ENCODE measurements at places on chromosomes 12 and 14.

DNA sequence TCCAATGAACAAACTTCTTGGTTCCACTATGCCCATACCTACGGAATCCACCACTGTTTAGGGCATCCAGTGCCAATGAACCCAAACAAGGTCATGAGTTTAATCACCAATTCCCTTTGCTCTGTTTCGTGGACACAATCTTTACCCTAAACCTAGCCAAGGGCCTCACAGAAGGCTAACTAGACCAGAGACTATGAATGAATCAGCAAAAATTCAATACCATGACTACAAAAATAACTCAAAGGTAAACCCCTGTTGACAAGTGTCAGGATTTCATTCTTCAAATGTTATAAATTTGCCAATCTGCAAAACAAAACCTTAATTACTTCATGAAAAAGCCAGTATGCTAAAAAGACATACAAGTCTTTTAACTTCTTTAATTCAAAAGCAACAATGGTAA is 96.7 kb downstream of the CEP128 start:
- DNase-seq = peak; percentile 2

- DNase-seq = no peak
These were observed 1165.4 kb downstream of the TMEM121 start for GRCh38 chr14:106691601-106692291.

DNA sequence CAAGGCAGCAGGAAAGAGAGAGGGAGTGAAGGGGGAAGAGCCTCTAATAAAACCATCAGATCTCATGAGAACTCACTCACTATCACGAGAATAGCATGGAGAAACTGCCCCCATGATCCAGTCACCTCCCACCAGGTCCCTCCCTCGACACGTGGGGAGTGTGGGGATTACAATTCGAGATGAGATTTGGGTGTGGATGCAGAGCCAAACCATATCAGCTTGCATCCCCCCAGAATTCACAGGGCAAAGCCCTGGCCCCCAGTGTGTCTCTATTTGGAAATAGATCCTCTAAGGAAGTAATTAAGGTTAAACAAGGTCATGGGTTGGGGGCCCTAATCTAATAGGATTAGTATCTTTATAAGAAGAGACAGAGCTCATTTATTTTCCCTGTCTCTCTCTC is 56.1 kb upstream of the TCL1A start:
- DNase-seq = no peak

DNA sequence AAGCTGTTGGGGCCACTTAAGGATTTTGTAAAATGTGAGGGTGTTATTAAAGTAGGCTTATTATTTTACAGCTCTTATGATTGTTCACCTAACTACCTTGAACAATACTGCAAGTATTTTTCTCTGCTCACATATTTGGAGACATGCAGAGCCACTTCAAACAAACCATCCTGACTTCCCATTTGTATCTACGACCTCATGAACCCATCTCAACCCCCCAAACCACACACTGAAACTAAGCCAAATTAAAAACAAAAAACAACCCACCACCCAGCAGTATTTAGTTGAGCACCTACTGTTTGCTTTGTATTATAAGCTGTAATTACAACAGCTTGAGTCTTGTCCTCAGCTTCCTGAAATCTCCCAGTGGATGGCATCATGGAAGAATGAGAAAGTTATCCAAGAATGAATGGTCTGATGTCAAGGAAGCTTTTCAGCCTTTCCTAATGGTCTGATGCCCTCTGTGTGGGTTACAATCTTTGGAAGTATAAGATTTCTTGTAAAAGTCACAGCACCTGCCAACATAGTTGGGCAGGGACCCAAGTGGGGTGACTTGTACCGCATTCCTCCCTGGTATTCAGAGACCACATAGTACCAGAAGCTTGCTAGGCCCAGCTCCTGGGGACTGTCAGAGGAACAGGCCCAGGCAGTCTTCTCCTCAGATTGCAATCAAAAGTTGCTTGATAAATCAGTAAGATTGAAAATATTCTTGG is 416.6 kb downstream of the ZFP36L1 start:
- DNase-seq = peak; percentile 60

DNA sequence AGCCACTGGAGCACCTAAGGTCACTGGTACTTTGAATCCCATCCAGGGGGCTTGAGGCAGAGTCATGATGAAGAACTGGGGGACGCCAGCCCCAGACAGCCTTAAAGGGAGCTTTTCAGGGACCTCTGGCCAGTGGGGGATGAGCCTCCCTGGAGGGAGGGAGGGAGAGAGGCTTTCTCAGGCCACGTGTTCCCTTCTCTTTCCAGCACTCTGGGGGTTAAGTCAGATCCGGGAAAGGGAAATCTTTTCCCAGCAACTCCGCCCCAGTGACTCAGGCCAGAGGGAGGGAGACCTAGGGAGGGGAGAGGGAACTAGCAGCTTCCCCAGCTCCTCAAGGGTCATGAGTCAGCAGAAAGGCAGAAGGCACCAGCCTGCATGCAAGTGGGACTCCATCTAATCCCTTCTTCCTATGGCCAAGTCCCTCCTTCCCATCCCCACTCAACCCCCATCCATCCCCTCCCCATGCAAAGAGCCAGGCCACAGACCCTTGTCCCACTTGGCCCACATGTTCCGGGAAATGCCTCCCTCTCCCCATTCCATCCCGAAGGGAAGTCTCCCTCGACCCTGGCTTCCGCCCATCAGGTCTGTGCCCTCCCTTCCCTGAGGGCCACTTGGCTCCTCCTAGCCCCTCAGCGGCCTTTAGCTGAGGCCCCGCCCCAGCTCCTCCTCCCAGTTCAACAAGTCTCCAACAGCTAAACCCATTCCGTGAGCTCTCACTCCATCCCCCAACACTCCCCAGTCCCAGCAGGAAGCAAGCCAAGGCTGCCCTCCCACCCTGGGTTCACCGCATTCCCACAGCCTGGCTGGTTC is 5.6 kb downstream of the TNFRSF1A start:
- DNase-seq = peak; percentile 100

DNA sequence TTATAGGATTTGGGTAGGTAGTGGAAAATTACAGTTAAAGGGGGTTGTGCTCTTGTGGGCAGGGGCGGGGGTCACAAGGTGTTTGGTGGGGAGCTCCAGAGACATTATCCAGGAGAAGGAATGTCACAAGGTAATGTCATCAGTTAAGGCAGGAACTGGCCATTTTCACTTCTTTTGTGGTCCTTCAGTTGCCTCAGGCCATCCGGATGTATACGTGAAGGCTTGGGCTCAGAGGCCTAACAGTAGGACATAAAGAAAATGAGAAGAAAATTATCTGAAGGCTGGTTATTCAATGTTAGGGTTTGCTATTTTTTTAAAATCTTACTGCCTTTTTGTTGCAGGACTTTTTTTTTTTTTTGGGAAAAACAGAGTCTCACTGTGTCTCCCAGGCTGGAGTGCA is 2.5 kb upstream of the PSEN1 start:
- DNase-seq = no peak

All from fibroblast of the aortic adventitia (primary cell).